ENCODE measurements at places on chromosomes 5 and 9.

GRCh38 chr9:136331556-136332481 is 4.5 kb downstream of the GPSM1 start:
- no peak for DNase-seq

DNA sequence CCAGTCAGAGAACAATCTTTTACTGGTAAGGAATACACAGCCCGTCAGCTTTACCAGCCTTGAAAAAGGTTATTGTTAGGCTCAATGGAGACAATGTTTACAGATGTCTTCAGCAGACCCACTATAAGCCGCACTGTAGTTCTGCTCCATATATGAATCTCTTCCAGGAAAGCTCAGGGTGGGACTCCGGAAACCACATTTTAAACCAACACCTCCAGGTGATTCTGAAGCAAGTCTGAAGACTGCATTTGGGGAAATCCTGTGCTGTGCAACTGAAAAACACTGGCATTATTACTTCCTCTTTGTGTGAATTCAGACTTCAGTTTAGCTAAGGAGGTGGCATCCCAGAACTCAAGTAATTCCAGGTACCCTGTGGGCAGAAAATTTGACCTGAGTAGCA is 3.5 kb downstream of the GZMK start:
- no peak for DNase-seq

DNA sequence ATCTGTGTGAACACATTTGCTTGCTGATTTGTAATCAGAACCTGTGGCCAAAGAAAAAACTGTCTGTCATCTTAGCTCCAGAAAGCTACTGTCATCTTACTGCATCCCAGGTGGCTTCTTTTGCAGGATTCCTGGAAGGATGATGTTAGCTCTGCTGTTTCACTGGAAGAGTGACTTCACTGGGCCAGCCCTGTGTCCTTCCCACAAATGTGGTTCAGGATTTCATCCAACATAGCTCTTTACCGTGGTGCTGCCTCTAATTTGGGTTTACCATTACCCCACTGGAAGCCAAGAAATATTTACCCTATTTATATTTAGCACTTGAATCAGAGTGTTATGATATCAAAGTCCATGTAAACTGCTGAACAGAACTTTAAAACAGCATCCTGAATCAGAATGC is 501.0 kb downstream of the GADD45G start:
- no peak for DNase-seq

- no peak for DNase-seq
Observed at GRCh38 chr5:127936439-127936972, 147.1 kb upstream of the SLC12A2 start.

DNA sequence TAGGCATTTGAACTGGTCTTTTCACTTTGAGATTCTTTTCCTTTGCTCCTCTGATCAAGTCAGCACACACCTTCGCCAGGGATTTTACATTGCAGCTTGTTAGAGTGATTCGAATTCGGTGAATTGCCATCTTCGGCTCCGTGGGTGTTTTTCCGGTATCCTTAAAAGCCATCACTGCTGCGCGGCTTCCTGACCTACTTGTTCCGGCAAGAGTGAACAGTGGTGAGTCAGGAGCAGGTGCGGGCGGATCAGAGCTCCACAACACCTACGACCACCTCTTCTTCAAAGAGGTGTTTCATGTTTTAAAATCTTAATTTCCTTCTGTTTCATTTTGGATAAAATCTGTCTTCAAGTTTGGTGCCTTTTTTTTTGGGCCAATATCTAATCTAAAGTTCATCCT is 134.6 kb downstream of the TMC1 start:
- no peak for DNase-seq

DNA sequence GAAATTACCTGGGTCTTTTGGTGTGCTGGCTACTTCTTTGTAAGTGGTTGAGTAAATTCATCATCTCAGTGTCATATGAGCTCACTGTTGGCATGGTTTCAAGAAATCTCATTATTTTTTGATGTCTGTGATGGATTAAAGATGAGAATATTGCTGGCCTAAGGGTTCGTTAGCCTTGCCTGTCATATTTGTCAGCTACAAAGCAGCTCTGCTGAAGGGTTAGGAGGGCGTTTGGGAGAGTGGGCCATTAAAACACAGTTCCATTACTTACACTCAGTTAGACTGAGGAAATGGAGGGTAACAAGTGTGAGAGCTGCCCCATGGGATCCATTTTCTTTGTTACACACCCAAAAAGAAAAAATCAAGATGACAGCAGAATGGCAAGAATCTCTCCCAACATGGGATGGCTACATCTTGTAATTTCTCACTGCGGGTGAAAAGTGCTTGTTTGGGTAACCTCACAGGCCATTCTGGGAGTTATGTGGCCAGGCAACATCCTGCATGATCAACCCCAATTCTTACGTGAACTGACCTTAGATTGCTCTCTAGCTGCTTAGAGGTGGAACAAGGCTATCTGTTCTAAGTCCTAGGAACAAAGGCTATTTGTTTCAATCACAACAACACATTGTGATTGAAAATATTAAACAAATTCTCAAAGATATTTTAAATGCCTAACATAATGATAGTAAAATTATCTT is 609.5 kb upstream of the RGMB start:
- peak; percentile 21 for DNase-seq

- DNase-seq = no peak
Observed at GRCh38 chr9:79663878-79664277, 92.1 kb downstream of the TLE4 start.

DNA sequence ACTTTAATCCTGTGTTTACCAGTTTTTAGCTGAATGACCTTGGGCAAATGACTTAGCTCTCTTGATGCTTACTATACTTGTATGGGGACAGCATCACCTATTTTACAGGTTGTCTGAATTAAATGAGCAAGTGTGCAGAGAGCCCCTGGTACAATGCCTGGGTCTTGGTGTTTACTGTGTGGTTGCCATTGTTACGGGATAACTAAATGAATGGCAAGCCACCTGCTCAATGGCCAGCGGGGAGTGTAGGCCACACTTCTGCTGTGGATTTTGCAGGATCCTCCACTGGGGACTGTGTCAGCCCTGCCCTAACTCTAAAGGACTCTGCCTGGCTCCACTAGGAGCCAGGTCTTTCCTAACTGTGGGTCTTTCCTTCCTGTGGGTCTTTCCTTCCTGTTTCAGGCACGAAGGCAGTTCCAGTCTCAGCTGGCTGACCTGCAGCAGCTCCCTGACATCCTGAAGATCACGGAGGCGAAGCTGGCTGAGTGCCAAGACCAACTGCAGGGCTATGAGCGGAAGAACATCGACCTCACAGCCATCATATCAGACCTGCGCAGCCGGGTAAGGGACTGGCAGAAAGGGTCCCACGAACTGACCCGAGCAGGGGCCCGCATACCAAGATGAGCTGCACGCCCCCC is 10.3 kb upstream of the GLE1 start:
- DNase-seq = peak; percentile 42

DNA sequence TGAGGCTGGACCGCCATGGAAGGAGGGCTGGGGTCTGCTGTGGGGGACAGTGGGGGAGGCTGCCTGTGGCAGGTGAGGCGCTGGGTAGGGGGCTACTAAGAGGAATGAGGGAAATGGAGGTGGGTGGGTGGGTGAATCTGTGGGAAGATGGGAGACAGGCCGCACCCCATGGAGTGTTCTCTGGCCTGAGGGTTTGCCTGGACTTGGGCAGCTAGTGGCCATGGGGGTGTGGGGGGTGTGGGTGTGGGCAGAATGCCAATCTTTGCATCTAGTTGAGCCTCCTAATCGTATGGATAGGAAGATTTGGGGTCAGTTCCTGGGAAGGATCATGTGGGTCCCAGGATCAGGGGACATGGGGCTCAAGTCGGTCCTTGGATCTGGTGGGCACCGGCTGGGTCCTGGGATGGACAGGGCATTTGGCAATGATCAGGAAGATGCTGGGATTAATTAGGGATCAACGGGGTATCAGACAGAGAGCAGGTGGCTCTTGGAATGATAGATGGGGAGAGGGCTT is 518 bp downstream of the ZDHHC12 start:
- peak; percentile 51 for DNase-seq

GRCh38 chr5:160991205-160991604 is 139.2 kb upstream of the ATP10B start:
- no peak for DNase-seq

DNA sequence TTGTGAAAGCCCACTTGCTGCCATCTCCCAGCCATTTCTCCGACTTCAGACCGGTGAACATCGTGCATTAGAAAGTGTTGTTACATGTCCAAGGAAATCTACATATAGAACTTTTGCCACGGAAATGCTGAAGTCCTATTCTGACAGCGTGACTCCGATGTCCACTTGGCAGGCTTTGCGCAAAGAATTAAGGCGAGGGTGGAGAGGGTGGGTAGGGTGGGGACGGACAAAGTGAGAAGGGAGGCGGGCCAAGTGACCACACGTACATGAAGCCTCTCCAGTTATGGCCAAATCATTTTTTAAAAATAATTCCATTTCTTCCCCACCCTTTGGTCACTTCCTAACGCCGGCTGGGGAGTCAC is 460 bp upstream of the ACO1 start:
- no peak for DNase-seq

DNA sequence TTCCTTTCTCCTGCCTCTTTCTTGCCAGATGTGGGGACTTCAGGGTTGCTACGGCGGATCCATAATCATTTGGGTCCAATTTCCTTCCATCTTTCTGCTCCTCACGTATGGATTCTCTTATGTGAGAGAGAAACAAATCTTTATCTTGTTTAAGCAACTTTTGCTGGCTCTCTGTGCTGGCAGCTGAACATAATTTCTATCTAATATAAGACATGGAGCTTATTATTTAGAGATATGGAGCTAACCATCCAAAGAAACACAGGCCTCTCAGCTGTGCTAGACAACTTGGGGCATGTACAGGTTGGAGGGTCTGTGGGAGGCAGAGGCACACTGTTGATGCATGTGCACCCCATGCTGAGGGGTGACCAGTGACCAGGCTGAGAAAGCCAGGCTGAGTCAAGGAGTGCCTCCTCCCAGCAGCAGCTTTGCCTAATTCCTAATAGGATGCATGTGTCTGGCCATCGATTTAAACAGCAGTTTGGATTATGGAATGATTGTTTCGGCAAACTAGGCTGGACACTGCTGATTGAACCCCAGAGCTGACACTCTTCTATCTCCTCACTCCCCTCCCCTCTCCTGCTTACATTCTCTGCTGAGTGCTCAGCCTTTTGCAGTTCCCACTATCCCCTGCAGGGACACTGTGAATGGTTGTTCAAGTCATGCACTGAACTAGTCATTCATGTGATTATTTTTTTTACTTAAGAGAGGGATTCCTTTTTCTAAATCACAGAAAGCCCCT is 195.8 kb downstream of the ERCC6L2 start:
- no peak for DNase-seq

- no peak for DNase-seq
Observed at GRCh38 chr5:40928886-40929448, 19.7 kb downstream of the C7 start.

DNA sequence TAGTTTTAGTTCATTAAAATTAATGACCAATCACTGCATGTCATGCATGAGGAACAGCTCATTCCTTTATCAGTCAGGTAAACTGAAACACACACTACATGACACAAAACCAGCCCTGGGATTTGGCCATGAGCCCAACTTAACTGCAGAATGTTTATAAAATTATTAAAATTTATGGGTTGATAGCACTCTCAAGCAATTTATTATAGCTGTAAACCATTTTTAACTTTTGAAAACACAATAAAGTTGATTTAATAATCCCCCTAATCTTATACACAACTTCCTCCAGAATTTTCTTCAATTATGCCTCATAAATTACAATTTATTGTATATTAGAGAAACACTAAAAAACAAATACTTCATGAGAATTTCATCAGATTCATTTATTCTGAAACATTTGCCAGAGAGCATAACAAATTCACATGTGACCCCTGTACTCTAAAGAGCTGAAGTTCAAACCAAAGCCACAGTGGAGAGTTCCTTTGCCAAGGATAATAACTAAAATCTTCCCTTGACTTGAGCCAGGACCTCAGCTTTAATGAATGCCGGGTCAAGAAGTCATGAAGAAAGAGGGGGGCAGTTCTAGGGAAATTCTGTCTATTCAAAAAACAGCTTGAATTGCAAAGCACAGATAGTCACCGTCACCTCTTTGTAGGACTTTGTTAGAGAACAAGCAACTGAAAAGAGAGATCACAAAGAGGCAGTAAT is 763.7 kb upstream of the GRAMD2B start:
- peak; percentile 40 for DNase-seq

DNA sequence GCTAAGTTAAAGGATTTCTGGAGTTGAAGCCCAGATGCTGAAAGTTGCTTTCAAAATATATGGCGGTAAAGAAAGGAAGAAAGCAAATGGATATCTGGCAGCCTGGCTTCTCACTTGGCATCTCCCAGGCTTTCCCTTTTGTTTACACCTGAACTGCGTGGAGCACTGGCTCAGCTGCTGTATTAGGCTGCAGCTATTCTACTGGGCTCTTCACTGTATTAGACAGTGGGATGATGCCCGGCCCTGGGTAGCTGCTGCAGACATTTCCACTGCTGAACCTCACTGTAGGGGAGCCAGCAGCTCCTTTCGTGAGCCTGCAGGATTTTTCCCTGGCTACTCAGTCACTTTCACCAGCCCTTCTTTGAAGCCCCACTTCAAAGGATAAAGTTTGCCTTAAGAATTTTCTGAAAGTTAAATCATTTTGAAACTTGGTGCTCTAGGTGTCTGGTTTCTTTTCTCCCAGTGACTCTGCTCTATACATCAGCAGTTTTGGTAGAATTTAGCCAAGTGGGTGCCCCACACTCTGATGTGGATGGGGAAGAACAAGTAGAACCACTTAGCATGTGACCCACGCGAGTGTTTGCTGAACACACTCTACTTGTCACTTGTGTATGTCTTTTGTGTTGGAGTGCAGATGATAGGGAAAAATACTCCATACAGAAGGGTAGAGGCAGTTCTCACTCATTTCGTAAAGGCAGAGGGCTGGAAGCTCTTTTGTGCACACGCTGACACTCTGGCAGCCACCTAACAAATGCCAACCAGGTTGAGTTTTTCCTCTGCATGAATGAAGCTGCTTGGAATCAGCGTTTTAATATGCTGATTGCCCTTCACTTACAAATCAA is 49.9 kb downstream of the C9orf152 start:
- no peak for DNase-seq

GRCh38 chr5:128566178-128566577 is 28.1 kb upstream of the FBN2 start:
- no peak for DNase-seq

- no peak for DNase-seq
Observed at GRCh38 chr9:86494644-86495111, 140.5 kb upstream of the TUT7 start.

- DNase-seq = no peak
Observed at GRCh38 chr9:106529616-106530015, 333.4 kb upstream of the ZNF462 start.

GRCh38 chr9:93159601-93160471 is 24.1 kb upstream of the WNK2 start:
- DNase-seq = peak; percentile 90
